ENCODE measurements at places on chromosomes 3 and 15.
A peak's percentile ranks its signal among the peaks of the same experiment; 100 is the strongest.

- no peak for DNase-seq
Observed at GRCh38 chr15:36007699-36008098, 461.7 kb upstream of the DPH6 start.

GRCh38 chr15:49988766-49989165 lies 130.3 kb downstream of the ATP8B4 start:
- no peak for DNase-seq

- no peak for DNase-seq
Observed at GRCh38 chr15:100256101-100256969, 85.4 kb downstream of the ADAMTS17 start.

- no peak for DNase-seq
Observed at GRCh38 chr15:66503780-66504562, 684 bp downstream of the RPL4 start.

- peak; percentile 44 for DNase-seq
Observed at GRCh38 chr3:69343875-69344274, 42.0 kb downstream of the FRMD4B start.

Measured in fibroblast of skin of scalp (primary cell).